HCT116 (cell line): ENCODE measurements at places on chromosomes 6 and 20.

DNA sequence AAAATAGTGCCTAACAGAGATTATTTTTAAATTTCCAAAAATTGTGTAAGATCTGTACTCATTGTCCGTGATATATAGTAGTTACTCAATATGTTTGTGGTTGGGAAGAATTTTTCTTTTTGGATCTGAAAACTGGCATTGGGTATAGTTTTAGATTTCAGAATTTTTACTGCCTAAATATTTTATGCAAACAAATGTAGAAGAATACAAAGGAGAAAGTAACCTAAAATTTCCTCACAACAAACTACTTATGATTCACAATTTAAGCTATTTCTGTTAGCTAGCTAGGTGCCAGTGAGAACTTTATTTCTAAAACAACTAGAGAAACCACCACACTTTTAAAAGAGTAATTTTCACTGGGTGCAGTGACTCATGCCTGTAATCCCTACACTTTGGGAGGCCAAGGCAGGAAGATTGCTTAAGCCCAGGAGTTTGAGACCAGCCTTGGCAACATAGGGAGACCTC lies 38.8 kb downstream of the SESN1 start:
- DNase-seq = no peak

GRCh38 chr6:5979650-5980420 lies 26.9 kb downstream of the NRN1 start:
- no peak for DNase-seq

DNA sequence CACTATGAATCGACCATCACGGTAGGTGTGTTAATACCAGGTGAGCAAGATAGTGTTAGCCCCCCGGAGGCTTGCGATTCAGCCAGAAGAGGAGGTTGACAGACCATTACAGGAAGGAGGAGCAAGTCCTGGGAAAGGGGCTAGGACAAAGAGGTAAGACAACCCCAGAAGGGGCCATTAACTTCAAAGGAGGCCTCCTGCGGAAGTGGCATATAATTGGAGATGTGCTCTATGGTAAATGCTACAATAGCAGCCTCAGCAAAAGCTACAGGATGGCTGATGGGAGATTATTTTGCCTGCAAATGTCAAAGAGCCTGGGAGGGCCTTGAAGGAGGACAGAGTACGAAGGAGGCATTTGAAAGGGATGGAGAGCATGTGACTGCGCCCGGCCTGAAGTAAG lies 108.6 kb upstream of the CITED2 start:
- no peak for DNase-seq

DNA sequence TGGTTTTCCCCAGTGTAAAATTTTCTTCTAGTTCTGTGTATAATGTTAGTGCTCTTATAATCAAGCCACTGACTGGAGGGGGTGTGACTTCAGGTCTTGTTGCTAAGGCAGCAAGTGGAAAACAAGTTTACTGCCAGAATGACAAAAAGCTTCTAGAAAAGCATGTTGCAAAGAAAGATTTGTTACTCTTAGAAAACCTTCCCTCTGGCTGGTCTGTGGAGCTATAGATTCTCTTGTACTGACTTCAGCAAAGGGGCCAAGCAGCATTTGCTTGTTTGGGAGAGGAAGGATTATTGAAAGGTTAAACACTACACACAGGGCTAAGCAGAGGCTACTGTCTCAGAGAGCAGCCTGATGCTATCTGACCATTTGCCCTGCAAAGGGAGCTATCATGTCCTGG lies 288.8 kb downstream of the BTBD9 start:
- no peak for DNase-seq

DNA sequence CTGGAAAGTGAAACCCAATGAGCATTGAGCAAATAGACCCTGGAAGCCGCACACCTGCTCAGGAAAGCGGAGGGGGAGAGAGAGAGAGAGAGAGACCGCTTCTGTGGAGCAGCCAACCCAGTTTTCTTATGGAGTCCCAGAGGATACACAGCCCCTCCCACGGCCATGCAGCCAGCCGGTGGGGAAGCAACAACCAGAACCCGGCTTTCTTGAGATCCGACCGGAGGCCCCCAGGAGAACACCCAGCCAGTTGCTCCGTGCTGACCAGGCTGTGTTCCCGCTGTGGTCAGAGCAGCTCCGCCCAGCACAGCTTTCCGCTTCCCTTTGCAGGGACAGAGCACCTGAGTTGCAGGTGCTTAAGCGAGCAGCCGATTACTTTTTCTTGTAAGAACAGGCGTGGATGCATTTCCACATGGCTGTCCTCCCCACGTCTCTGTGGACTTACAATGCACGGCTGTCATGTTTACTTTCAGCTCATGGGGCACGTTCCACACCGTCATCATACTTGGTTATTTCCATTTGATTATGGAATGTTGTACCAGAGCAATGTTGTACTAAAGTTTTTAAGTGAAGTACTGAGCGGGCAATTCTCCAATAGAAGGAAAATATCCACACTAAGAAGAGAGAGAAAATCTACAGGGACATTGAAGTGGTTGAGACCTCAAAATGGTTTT lies 381.9 kb downstream of the THBS2 start:
- DNase-seq = no peak

- no peak for DNase-seq
Observed at GRCh38 chr6:69220375-69220774, 576.4 kb downstream of the LMBRD1 start.

DNA sequence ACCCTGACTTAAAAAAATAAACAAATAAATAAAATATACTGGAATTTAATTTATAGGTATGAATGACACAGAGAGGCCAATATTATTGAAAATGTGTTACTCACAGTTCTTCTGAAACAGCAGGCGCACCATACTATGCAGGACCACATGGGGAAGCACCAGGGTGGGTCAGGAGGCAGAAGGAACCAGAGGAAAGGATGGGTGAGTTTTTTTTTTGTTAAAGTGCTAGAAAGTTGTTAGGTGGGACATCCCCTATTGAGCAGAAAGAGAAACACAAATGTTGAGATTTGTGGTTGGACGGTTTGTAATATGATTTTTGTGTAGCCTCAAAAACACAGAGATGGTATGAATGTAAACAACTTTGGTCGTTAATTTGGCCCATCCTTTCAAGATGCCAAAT lies 26.0 kb downstream of the PTPRA start:
- no peak for DNase-seq

DNA sequence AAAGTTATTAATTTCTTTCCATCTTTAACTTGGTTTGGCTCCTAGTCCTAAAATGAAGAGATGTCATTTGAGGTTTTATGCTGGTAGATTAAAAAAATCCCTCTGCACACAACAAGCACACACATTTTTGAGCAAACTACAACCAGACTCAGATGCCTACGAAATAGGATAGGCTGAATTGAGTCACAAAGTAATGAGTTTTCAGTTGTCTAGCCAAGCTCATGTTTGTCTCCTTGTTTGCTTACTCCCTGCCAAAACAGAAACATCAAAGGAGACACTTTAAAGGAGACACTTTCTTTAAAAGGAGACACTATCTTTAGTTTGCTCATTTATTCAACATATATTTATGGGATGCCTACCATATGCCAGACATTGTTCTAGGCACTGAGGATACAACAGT lies 56.2 kb downstream of the TPBG start:
- DNase-seq = no peak

DNA sequence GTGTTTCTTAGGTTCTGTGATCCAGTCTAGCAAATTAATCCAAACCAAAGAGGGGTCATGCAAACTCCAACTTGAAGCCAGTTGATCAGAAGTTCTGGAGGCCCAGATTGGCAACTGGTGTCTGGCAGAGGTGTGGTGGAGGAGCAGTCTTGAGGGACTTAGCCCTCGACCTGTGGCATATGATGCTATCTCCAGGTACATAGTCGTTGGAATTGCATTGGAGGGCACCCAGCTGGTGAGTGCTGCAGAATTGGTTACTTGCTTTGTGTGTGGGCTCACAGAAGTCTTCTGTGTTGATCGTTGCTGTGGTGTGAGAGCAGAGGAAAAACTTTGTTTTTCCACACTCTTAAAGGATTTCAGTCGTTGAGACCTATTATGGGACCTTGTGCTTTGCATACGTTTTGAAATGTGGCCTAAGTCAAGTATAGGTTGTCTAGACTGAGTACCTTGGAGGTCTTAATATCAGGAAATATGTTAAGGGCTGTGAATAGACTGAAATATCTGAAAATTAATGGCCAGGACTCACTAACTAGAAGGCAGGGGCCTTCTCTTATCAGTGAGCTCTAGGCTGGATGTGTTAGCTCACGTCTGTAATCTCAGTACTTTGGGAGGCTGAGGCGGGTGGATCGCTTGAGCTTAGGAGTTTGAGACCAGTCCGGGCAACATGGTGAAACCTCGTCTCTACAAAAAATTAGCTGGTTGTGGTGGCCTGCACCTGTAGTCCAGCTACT lies 7.8 kb downstream of the PANK2 start:
- DNase-seq = no peak

DNA sequence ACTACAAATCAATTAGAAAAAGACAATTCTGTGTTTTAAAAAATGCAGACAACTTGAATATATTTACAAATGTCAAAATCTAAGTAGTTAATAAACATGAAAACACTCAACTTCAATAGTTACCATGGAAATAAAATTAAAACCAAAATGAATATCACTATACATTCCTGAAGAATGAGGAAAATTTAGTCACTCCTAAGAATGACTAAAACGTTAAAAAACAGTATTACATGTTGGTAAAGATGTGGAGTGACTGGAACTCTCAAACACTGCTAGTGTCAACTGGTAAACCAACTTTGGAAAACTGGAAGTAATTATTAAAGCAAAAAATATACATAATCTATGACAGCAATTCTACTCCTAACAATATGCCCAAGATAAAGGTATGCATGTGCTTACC lies 36.3 kb downstream of the AHI1 start:
- no peak for DNase-seq

GRCh38 chr6:75746221-75746620 lies 2.8 kb upstream of the MYO6 start:
- no peak for DNase-seq

DNA sequence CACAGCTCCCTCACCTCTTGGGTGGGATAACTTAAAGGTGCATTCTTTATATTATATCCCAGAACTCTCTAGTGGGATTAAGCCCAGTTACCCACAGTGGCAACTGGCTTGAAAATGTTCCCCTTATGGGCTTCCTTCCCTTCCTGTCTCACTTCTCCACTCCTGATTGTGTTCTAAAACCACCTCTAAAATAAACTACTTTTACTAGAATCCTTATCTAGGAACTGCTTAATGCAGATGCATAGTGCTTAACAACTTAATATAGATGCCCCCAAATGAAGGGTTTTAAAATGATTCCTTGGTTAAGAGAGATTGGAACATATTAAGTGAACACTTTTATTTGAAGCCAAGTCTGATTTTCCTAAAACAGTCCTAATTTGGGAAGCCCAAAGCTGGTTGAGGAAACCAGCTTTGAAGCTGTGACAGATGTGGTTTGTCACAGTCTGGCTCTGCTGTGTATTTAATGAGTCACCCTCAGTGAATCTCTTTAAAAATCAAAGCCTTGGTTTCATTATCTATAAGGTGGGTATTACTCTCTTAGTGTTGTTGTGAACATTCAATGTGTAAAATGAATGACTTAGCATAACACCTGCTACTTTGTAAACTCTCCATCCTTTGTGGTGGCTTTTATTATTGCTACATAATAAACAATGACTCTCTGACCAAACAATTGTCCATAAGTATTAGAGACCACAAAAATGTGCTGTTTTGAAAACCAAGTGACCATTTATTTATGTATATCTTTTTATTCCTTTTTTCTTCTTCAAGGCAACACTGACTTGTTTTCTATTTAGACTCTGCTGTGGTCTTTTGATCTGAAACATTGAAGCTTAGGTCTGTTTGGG lies 24.4 kb downstream of the PLCB1 start:
- peak; percentile 31 for DNase-seq

GRCh38 chr6:99350573-99350972 lies 1.1 kb upstream of the FAXC start:
- DNase-seq = no peak

GRCh38 chr6:72530152-72530551 lies 91.7 kb upstream of the KCNQ5 start:
- no peak for DNase-seq
